ENCODE measurements at places on chromosomes 16 and 17.

- no peak for ATAC-seq
Observed at GRCh38 chr17:9141425-9141753, 120.1 kb downstream of the NTN1 start.

- no peak for ATAC-seq
Observed at GRCh38 chr16:64964126-64964540, 157.7 kb downstream of the CDH11 start.

- no peak for ATAC-seq
Observed at GRCh38 chr16:84143784-84144199, 1.2 kb downstream of the HSDL1 start.

- no peak for ATAC-seq
Observed at GRCh38 chr16:8905795-8906591, 23.8 kb downstream of the LITAFD start.

GRCh38 chr16:86403541-86404163 is 106.7 kb upstream of the FOXF1 start:
- no peak for ATAC-seq

DNA sequence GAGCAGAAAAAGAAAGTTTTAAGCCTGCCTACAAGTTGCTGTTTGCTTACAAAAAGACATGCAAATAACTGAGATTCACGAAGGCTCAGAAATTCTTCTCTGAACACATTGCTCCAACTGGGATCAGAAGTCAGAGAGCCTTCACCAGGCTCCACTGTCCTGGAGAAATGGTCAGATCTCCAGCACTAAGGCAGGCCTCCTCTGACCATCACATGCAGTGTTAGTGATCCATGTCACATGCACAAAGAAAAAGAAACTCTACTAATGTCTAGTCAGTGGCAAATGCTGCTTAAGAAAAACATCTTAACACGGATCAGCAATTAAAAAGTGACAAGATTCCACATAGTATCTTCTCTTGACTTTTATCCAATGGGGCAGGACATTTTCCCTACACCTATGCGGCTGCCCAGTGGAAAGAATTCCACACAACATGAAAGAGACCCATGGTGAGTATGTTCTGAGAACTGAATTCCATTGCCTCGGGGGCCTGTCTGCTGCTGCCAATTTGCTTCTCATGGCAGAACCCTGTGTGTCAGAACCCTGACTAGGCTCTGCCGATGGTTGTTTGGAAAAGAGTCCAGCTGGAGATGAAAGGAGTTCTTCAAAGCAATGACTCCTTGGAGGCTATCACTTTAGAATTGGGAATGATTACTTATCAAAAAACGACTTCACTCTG is 96.6 kb downstream of the HIC1 start:
- ATAC-seq = no peak

GRCh38 chr16:27907457-27907972 is 156.0 kb downstream of the GSG1L start:
- ATAC-seq = no peak

- ATAC-seq = no peak
Observed at GRCh38 chr17:29933379-29933778, 3.4 kb upstream of the SSH2 start.
